ENCODE measurements at places on chromosomes 16 and 17.

DNA sequence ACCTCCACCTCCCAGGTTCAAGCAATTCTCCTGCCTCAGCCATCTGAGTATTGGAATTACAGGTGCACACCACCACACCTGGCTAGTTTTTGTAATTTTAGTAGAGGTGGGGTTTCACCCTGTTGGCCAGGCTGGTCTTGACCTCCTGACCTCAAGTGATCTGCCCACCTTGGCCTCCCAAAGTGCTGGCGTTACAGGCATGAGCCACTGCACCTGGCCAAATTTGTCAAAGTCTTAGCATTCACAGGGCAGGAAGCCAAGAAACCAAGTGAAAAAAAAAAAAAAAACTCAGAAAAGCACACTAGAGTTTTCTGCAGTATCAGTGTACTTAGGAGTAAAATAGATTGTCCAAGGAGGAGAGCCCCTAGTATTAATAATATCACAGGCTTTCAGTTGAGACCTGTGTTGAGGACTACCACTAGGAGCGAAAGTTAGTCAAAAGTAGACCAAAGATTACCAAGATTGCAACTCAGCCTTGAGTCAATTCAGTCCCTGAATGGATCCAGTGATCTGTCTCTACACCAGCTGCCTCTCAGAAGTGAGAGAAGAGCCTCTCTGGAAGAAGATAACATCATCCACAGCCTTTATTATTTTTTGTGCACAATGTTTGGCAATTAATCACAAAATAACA, 159.7 kb downstream of the CEP112 start:
- DNase-seq, result no peak

DNA sequence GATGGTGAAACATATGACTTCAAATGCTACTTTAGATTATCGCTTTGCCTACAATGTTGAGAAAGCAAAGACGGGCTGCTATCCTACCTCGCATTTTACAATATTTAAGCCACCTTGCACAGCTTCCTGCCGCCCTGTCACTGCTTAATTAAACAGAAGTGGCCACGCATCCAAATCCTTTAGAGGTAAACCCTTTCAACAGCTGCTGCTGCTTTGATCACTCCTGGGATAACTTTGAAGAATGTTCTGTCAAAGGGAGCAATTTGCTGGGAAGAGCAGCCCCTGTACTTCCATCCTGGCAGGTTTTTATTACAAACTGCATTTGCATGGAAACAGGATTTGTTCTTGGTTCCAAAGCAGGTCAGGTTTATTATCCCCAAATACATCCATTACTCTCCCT, 24.2 kb upstream of the SSTR2 start:
- DNase-seq, result no peak

DNA sequence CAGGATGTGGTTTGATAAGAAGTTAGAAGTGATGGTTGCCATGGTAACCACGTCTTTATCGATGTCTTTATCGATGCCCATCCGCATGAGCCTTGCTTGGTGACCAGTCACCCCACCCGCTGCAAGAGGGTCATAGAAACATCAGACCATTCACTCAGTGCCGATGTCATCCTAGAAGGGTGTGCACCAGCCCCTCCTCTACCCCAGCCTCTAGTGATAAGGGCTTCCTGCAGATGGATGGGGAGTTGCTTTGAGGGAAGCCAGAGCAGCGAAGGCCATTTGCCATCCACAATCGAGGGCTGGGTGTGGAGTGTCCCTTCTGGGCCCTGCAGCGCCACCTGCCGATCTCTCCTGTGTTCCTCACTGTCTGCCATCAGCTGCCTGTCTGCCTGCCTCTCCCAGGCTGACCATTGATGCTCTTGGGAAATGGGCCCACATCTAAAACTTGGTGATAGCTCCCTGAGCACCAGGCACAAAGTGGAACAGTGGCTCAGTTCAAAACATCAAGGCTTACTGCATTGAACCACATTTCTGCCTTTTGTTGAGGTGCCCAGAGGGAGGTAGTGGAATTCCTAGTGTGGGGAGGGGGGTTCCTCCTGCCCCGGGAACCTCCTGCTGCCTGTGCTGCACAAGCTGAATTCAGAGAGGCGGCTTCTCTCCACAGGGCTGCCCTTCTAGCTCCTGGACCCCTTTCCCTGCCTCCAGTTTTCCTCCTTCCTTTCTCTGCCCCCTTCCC, 8.9 kb downstream of the CALB2 start:
- peak; percentile 49 for DNase-seq

DNA sequence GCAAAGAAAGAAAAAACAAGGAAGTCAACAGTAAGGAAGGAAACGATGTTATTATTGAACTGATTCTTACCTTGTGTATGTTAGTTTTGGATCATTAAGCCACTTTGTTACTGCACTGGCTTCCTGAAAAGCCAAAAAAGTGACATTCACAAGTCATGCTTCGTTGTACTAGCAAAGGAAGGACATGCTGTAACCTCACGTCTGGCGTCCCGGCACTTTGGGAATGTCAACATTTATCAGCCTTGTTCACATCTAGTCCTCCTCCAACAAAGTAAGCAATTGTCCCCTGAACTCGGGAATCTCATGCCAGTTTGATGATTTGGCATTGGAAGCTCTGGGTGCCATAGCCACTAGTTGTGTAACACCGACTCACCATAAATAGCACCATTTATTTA, 731 bp upstream of the MKS1 start:
- no peak for DNase-seq

DNA sequence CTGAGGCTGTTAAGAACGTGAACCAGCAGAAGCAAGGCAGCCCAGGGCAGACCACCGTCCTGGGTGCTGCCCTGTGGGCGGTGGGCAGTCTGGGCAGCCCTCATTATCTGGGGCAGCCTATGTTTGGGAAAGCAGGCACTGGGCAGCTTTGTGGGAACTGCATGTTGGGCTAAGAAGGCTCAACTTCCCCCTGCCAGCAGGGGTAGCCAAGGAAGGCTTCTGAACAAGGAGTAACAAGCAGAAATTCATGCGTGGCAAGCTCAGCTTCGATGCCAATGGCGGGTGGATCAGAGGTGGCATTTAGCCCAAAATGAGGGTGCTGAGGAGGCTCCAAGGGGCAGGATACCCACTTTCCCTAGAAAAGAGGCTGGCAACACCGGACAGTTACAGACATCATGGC, 42.7 kb upstream of the METRNL start:
- no peak for DNase-seq

DNA sequence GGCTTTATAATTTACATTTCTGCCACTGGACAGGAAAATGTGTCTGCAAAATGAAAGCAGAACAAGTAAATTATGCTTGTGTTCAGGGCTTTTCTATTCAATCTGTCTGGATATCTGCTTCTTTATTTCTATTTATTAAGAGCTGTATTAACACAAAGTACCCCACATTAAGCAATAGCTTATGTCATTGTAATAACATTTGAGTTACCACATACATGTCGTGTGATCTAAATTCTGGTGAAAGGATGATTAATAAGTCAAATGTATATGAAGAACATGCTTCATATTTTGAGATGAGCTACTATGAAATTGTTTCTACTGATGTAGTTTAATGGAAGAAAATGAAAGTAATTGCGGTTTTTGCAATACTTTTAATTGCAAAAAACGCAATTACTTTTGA, 238.2 kb downstream of the KCNJ2 start:
- no peak for DNase-seq

- DNase-seq, result no peak
Measured at GRCh38 chr17:43732958-43733357, 25.6 kb downstream of the SOST start.

DNA sequence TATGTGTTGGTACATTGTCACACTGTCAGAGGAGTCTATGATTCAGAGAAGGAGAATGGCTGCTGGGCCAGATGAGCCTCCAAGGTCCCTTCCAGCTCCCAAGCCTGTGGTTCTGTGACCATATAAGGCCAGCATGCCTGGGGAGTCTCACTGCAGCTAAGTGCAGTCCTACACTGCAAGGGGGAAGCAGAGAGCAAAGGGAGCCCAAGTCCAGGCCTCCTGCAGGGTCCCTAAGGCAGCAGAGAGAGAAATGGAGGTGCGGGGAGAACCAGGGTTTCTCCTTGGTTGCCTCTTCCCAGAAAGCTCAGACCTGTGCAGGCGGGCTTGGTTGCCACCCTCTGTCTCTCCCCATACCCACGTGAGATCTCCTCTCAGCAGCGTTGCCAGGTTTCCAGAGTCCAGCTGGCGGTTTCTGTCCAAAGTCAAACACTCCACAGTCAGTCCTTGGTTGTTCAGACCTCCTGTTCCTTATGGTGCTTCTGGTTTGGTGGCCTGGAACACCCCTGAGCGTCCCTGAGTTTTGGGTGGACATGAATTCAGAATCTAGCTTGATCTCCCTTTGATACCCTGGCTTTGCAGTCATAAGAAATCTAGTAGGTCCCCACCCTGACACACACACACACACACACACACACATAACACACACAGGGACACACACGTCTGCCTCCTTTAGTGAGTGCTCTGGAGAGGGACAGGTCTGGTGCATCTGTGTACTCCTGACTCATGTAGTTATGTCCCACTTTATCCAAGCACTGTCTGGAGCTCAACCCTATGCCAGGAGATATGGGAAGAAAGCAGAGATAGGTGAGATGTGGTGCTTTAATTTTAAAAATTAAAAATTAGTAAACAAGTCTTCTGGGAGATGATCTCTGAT, 78.8 kb downstream of the GNAO1 start:
- DNase-seq, result no peak

DNA sequence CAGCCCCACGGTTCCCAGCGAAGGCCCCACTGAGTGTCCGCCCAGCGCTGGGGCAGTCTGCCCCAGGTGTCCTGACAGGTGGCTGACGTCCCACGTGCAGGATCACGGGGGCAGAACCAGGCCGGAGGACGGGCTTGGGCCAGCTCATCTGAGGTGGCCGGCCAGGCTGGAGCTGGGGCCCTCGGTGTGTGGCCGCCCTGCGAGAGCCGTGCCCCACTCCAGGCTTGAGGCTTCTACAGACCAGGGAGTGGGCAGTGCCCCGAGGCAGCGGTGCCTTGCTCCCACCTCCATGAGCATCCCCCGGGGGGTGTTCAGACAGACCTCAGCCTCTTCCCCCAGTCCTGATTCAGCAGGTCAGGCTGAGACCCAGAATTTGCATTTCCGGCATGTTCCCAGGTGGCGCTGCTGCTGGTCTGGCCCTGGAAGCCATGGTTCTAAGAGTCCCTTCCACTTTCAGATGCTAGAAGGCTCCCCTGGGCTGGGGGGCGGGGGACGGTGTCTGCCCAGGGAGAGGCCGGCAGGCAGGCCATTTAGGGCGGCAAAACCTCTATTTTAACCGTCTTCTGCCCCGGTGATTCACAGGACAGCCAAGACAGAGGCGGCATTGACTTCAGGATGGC, 35.4 kb upstream of the PABPN1L start:
- DNase-seq, result no peak

- no peak for DNase-seq
Measured at GRCh38 chr16:85746460-85747215, 4.3 kb downstream of the C16orf74 start.

DNA sequence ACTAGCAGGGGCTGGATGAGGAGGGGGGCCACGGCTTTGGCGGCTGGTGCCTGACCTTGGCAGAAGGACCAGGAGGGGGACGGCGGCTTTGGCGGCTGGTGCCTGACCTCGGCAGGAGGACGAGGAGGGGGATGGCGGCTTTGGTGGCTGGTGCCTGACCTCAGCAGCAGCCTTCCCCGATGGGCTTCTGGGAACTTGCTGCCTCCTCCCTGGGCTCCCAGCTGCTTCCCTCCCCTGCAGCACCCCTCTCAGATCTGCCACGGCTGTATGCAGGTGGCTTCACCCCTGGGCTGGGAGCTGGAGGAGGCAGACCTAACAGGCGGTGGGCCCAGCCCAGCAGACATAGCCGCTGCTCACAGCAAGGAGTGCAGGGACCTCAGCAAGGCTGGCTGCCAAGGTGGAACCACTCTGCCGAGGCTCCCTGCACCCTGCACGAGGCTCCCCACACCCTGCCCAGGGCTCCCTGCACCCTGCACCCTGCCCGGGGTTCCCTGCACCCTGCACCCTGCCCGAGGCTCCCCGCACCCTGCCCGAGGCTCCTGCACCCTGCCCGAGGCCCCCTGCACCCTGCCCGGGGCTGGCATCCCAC, 38.4 kb upstream of the CBFA2T3 start:
- no peak for DNase-seq

- DNase-seq, result peak; percentile 75
Measured at GRCh38 chr16:70395345-70395901, 43.5 kb downstream of the ST3GAL2 start.
